ENCODE measurements at places on chromosomes 11 and 22.

GRCh38 chr11:122139595-122139866 lies 23.5 kb upstream of the BLID start:
- DNase-seq, result no peak

GRCh38 chr11:118198370-118198769 lies 21.9 kb upstream of the SCN2B start:
- peak; percentile 68 for DNase-seq

GRCh38 chr11:44028816-44029506 lies 18.8 kb upstream of the ACCSL start:
- DNase-seq, result no peak

DNA sequence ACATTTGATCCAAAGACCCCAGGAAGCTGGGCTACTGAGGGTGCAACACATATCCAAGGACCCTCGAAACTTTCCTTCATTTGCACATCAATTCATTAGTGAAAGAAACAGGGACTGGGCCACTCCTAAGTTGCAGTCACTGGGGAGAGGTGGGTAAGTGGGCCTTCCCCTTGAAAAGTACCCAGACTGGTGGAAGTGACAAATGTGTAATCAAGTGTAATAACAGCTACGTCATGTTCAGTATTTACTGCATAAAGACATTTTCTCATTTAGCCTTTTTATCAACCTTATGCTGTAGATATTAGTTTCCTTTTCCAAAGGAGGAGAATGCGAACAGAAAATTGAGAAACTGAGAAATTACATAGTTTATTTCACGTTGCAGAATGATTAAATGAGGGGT lies 101.9 kb upstream of the OLFML1 start:
- DNase-seq, result no peak

GRCh38 chr11:86978247-86978646 lies 23.1 kb upstream of the FZD4 start:
- no peak for DNase-seq

GRCh38 chr22:50293441-50294318 lies 13.8 kb downstream of the PLXNB2 start:
- no peak for DNase-seq

GRCh38 chr11:77198440-77198849 lies 70.4 kb downstream of the MYO7A start:
- no peak for DNase-seq

GRCh38 chr11:130087294-130087926 lies 17.7 kb downstream of the APLP2 start:
- DNase-seq, result no peak

GRCh38 chr22:35069541-35069940 lies 3.6 kb downstream of the ISX start:
- DNase-seq, result no peak

- no peak for DNase-seq
Observed at GRCh38 chr22:31683181-31684105, 21.4 kb upstream of the PISD start.

DNA sequence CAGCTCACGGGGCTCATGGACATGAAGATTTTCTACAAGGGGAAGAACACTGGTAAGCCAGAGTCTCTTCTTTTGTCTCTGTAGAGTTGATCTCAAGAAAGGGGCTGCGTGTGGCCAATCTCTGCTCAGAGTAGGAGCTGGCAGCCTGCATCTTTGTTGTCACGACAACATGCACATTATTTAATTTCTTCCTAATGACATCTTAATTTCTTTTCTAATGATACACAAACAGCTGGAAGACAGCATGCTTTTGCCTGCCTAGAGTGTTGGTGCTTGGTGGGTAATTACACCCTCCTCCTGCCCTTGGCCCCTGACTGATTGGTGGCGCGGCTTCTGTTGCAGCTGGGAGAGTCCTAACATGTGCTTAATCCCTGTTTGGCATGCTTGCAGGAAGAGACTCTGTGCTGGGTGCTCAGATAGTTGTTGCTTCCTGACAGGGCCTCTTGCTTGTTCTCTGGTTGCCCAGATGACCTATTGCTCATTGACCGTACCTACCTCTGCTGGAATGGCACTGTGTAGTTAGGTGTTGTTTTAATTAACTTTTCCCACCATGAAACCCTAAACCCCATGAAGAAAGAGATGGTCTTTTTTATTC lies 106.9 kb upstream of the SORL1-AS1 start:
- no peak for DNase-seq

- no peak for DNase-seq
Observed at GRCh38 chr11:6474413-6474792, 662 bp upstream of the TRIM3 start.

DNA sequence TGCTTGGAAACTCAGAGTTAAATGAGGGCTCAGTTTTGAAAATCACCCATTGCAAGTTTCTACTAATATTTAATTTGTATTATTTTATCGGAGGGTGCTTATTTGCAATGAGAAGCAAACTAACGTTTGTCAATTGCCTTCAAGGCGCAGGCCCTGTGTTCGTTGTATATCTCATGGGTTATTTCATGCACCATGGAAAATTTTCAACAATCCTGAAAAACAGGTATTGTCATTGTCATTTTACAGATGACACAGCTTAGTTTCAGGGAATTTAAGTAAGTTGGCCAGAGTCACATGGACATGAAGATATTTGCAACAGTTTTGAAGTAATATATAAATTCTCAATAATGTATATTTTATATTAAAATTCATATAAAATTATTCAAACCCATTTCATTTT lies 157.7 kb upstream of the MTMR2 start:
- DNase-seq, result no peak

GRCh38 chr11:96328395-96329010 lies 14.5 kb downstream of the MAML2 start:
- DNase-seq, result no peak

DNA sequence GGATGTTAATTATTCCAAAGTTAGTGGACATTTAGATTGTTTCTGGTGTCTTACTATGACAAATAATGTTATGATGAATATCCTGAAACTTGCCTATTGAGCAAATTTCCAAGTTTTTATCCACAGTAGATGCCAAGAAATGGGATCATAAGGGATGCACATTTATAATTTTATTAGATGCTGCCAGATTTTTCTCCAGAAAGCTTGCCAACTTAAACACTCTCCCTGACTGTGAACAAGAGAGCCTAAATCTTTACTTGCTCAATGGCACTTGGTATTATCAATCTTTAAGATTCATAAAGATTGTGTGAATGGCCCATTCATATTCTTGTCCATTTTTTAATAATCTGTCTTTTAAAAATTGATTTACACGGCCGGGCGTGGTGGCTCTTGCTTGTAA lies 82.4 kb downstream of the SPON1 start:
- no peak for DNase-seq

GRCh38 chr11:66494935-66495334 lies 14.7 kb downstream of the DPP3 start:
- no peak for DNase-seq

GRCh38 chr22:49351761-49352227 lies 475.9 kb downstream of the BRD1 start:
- no peak for DNase-seq

GRCh38 chr11:33721984-33722383 lies 14.2 kb downstream of the CD59 start:
- DNase-seq, result no peak

- no peak for DNase-seq
Observed at GRCh38 chr11:125402435-125402834, 93.6 kb downstream of the FEZ1 start.

Measured in stimulated activated CD8-positive, alpha-beta memory T cell treated with anti-CD3 and anti-CD28 coated beads, Interleukin-4, amount 100 ng/mL, for 4 hours (primary cell).